ENCODE measurements at places on chromosomes 5 and 9.

DNA sequence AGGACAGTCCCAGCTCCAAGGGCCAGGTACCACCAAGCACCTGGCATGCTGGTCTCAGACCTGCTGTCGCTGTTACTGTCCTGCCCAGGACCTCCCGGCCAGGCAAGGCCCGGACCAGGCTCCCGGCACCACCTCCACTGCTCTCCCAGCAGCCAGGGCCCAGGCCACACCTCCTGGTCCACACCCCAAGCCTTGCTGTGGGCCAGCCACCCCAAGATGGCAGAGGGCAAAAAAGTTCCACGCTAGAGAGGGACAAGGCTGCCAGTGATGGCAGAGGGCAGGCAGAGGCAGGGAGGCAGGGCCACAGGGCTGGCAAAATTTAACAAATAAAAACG is 1.1 kb downstream of the DNLZ start:
- DNase-seq = no peak

DNA sequence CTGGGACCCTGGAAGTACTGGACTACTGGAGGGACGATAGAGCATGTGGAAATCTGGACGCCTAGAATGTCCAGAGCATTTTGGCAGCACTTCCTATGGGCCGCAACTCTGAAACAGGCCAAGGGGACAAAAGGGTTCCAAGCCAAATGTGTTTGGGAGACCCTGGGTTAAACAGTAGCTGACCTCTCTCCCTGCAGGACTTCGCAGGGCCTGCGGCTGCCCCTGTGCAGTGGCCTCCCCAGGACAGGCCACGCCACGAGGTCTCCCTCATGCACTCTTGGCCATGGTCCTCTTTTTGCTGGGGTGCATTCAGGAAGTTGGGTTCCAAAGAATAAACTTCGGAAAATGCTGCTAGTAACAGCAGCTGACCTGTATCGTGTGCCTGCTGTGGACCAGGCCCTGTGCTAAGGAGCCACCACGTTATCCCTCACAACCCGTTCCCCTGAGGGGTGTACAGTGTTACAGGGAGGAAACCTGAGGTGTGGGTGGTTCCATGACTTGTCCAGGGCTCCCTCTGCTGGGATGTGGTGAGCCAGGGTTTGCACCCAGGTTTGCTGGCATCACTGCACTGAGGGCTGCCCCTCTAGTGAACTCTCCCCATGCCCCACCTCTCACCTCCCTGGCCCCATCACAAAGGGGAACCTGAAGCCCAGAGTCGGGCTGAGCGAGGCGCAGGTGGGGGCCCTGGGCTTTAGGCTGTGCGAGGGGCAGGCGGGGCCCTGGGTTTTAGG is 79.4 kb downstream of the AMBP start:
- no peak for DNase-seq

- no peak for DNase-seq
These were observed 385.0 kb downstream of the EFNA5 start for GRCh38 chr5:107285772-107286171.

- no peak for DNase-seq
These were observed 400.5 kb downstream of the ARRDC3 start for GRCh38 chr5:90982576-90982975.

GRCh38 chr5:124796495-124796894 is 50.1 kb upstream of the ZNF608 start:
- DNase-seq = no peak

- DNase-seq = no peak
These were observed 57.9 kb downstream of the KIAA1958 start for GRCh38 chr9:112544477-112544876.

- no peak for DNase-seq
These were observed 209.1 kb downstream of the TMEM232 start for GRCh38 chr5:110517396-110517795.

DNA sequence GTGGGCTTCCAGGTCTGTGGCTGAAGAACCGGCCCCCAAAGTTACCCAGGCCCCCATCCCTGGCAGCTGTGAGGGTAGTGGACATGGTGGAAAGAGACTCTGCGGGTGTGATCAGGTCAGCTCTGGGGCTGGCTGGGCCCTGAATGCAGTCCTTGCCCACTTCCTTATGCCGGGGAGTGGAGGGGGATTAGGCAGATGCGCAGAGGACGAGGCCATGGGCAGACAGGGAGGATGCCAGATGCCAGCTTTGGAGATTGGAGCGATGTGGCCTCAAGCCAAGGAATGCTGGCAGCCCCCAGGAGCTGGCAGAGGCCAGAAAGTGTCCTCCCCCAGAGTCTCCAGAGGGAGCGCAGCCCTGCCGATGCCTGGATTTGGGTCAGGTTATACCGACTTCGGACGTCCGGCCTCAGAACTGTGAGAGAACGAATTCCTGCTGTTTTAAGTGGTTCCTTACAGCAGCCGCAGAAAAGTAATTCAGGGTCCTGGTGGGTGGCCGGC is 69.8 kb downstream of the ADAMTS2 start:
- DNase-seq = no peak

GRCh38 chr9:92138157-92138959 is 23.1 kb upstream of the SPTLC1 start:
- DNase-seq = peak; percentile 40

GRCh38 chr5:145887217-145887616 is 14.4 kb upstream of the GRXCR2 start:
- no peak for DNase-seq

DNA sequence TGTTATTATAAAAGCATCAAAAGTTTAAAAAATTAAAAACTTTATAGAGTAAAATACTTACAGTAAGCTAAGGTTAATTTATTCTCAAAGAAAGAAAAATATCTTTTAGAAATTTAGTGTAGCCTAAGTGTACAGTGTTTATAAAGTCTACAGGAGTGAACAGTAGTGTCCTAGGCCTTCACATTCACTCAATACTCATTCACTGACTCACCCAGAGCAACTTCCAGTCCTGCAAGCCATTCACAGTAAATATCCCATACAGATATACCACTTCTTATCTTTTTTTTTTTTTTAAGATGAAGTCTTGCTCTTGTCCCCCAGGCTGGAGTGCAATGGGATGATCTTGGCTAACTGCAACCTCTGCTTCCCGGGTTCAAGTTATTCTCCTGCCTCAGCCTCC is 73.1 kb upstream of the FST start:
- DNase-seq = no peak

DNA sequence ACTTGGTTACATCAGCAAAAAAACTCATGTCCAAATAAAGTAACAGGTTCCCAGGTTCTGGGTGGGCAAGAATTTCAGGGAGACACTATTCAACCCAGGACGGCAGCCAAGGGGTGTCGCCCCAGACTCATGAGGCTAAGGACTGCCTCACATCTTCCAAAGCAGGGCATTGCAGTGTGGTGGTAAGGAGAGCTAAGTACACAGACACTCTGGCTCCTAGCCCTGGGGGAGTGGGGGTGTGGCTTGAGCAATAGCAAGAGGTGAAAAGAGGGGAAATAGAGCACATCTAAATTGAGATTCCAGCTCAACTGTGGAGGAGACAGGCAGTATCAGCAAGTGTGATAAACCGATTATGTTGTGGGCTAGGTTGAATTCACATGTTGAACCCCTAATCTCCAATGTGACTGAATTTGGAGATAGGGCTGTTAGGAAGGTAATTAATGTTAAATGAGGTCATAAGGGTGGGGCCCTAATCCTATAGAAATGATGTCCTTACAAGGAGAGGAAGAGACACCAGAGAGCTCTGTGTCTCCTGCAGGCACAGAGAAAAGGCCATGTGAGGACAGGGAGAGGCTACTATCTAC is 49.9 kb upstream of the MARCHF11 start:
- DNase-seq = no peak

GRCh38 chr9:114084282-114085073 is 6.4 kb upstream of the AMBP start:
- no peak for DNase-seq

DNA sequence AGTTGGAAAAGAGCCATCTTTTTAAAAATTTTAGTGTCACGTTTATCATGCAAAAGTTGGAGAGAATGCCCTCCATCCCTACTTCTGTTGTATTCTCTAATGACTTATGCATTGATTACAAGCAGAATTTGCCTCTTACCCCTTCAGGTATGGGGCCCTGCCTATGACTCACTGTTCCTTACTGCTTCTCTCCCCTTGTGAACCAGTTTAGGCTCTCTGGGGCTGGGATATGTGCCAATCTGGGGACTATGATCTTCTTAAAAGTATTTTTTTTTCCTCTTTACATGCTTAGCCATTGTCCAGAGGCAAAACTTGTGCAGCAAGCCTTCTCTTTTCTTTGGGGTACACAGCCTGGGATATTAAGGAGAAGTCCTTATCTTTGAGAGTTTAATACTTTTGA is 37.4 kb downstream of the CAMK4 start:
- DNase-seq = no peak

DNA sequence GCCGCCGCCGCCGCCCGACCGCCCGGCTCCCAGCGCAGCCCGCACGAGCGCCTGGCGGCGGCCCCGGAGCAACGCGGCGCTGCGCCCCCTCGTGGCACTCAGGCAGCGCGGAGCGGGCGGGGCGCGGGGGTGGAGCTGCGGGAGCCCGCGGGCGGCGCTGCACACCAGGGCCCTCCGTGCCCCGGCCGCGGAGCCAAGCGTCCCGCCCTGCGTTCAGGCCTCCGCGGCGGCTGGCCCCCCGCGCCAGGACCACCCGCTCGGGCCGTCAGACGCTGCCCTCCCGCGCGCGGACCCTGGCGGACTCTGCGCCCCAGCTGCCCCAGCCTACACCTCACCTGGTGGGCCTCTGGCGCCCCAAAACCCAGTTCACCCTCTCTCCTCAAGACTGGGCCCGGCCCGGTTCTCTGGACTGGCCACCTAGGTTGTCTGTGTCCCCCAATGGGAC is at the start of gene RASGEF1C:
RASGEF1C (minus strand) TSS at position 75 of the 445 bp plus-strand sequence. CDS start 71,159 bp downstream, outside the sequence.
- peak; percentile 60 for DNase-seq

DNA sequence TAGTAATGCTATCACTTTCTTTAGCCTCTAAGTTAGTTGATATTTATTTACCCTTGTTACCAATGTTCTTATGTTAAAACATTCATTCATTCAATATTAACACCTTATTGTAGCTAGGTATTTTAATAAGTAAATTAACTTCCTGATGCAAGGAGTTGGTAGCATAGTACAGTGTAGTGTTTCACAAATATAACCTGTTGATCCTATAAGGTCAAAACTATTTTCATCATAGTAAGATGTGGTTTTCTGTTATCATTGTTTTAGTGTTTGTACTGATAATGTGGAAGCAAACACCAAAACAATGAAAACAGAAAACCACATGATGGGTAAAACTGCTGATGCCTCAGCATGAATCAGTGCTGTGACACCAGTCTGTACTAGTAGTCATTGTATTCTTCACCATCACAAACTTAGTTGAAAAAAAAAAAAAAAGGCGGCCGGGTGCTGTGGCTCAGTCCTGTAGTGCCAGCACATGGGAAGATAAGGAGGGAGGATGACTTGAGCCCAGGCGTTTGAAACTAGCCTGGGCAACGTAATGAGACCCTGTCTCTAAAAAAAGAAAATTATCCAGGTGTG is 36.5 kb downstream of the ZCCHC7 start:
- DNase-seq = no peak

DNA sequence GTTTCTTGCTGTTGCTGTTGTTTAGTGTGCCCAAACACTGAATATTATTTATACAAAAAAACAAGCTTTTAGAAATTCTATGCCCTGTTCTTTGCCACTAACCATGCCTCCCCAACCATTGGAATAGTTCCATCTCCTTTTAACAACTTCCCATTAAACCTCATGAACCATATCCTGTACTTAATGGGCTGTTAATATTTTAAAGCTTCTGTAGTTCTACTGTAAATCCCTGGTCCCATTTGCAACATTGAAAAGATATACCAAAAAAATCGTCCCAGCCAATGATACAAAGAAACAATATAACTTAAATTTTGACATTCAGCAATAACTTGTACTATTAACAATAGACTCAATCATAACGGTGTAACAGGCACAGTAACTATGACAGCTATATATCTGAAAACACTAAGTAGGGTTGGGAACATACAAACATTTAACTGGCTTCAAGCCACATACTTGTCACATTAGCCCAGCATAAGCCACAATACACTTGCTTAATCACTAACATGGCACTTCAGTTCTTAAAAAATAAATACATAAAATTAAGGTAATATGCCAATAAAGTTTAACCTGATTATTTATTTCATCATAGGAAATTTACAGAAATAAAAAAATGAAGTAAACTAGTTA is 86.1 kb downstream of the ADAMTS6 start:
- no peak for DNase-seq

DNA sequence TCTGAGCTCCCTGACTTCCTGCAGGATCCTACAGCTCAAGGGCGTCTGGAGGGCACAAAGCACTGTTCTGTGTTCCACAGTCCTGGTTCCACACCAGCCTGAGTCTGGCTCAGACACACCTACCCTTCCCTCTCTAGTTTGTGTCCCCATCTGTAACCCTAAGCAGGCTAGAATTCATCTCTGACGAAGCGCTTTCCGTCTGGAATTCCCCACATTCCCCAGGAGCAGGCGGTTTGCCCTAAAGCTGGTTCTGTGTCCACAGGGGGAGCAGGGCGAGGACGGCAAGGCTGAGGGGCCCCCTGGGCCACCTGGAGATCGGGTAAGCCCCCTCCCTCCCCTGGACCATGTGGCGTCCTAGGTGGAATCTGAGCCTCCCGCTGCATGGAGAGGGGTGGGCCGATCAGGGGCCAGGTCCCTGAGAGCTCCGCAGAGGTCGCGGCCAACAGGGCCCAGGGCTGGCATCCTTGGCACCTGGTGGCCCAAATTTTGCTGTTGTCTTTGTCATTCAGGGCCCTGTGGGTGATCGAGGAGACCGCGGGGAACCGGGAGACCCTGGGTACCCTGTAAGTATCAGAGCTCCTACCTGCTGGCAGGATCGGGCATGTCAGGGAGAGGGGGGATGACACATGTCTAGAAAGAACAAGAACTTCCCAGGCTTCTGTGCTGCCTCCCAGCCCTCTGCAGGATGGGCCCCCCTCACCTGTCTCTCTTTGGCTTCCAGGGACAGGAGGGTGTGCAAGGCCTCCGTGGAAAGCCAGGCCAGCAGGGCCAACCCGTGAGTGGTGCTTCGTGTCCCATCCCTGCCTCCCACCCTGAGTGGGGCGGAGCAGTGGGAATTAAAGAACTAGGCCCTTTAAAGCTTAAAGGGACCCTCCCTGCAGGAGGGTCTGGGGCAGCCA is 34.5 kb upstream of the ORM1 start:
- no peak for DNase-seq

GRCh38 chr5:61281686-61282085 is 50.4 kb upstream of the ZSWIM6 start:
- DNase-seq = no peak

DNA sequence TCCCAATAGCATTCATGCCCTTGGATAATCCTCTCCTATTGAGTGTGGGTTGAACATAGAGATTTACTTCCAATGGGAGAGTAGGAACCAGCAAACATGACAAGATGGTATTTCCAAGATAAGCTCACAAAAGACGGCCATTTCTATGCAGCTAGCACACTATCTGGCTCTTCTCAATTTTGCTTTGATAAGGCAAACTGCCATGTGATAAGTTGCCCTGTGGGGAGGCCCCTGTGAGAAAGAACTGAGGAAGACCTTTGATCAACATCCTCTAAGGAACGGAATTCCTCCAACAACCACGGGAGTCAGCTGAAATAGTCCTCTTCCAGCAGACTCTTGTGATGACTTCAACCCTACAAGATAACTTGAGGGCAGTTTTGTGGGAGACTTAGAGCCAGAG is 211.9 kb upstream of the TRPM3 start:
- DNase-seq = no peak
